Activated T-cell treated with anti-CD3 and anti-CD28 coated beads, Interleukin-2, amount 50 U/mL, for 48 hours (primary cell): ENCODE measurements at places on chromosomes 2 and 18.

DNA sequence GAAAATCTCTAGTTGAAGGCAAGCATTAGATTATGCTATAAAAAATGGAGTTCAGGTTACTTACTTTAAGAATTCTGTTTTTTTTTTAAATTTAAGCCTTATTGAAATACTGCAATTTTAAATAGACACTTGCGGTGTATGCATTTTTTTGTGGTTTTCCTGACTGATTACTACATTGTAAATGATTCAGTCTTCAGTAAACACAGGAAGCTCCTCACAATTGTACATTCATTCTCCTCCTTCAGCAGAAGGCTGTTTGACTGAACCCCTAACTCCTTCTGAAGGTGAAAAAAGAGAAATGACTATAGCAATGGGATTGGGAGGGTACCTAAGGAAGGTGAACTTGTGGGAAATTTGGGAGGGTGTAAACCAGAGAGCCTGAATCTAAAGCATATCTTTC lies 136.1 kb downstream of the GCA start:
- no peak for DNase-seq

- no peak for DNase-seq
Measured at GRCh38 chr2:21267232-21267835, 143.6 kb downstream of the TDRD15 start.

DNA sequence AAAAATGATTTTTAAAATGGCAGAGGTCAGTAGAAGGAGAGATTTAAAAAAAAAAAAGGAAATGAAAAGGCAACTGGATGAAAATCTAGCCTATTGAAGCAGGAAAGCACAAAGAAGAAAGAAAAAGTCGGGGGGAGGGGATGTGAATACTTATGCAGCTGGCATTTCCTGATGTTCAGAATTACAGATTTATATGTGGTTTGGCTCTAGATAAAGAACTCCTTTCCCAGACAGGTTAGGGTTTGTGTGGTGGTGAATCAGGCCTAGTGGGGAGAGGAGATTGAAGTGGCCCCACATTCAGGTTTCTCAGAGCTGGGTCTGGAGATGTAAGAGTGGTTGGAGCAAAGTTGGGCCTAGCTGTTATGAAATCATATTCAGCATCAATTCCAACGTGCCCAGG lies 394.4 kb downstream of the FIGN start:
- no peak for DNase-seq

DNA sequence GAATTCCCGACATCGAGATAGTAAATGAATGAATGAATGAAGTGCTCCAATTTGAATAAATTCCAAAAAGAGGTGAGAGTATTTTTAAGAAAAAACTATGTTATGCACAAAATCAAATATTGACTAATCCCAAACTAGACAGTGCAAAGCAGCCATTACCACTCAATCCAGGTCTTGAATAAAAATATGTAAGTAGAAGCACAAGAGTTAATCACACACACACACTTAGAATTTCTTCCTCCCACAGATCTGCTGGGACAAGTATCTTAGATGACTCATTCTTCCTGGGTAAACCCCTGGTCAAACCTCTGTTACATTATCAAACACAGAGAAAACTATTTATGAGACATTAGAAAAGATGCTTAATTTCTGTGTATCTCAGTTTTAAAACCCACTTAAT lies 102.0 kb downstream of the PLA2R1 start:
- no peak for DNase-seq

GRCh38 chr2:131584380-131584779 lies 56.7 kb downstream of the CCDC74A start:
- no peak for DNase-seq

GRCh38 chr2:78832481-78832880 lies 193.0 kb upstream of the REG3G start:
- DNase-seq = no peak

DNA sequence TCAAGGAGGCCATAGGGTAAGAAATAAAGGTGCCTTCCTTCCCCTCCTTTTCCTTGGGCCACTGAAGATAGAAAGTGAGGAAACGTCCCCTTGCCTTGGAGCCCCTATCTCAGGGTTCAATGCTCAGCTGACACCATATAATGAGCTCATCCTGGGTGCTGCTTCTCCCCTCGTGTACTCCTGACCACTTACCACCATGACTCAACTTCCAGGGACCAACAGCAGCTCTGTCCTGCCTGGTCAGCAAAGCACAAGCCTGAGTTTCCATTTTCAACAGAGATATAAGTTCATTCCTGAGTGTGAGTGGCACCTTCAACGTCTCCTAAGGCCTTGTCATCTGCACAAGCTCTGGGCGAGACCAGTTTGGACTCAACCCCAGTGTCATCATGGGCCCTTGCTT lies 151.2 kb downstream of the CAPN13 start:
- no peak for DNase-seq

GRCh38 chr2:58435246-58435645 lies 194.1 kb upstream of the FANCL start:
- DNase-seq = no peak

DNA sequence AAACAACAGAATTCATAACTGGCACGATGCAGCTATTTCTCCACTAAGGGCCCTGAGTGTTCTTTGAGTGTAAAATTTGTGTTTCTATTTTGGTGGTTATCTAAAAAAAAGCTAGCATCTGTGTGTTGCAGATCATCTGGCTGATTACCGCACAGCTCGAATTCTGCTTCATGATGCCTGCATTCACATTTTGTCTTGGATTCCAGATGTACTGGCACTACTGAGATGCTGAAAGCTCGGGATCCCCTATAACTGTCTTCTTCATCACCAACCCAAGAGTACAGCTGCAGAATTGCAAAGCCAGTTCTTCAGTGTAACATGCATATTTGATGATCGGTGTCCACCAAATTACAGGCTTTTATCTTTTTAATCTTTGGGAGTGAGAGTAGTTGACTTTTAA lies 51.6 kb upstream of the ZNF532 start:
- no peak for DNase-seq

DNA sequence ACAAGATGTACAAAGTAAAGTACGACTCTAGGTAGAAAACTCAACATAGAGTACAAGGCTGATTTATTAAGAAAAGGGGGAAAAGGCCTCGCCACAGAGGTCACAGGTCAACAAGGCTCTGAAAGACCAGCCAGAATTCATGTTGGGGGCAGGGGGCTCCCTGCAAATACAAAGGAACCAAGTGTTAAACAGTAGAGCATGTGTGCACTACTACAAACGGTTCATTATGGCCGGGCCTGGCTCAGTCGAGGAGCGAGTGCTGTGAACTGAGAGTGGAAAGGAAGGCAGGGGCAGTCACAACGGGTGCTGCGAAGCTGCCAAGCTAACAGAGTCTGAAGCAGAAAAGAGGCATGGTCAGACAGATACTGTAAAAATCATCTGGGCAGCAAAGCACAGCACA lies 77.1 kb downstream of the MBOAT2 start:
- no peak for DNase-seq

DNA sequence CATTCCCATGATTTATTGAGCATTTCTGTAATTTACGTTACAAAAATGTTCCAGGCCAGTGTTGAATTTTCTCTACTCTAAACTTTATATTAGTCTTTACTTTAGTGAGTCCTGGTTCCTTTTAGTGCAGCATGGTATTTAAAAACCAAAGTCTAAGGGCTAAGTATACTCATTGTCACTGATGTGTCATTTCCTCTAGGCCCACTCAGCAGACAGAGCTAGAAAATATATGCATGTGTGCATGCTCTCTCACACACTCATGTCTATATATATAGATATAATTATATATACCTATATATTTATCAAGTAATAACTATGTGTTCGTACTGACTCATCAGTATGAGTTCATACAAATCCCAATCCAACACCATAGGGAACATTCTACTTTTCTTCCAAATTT lies 132.5 kb upstream of the SLC8A1 start:
- DNase-seq = no peak

GRCh38 chr2:219701847-219702634 lies 74.6 kb downstream of the SLC4A3 start:
- DNase-seq = no peak

DNA sequence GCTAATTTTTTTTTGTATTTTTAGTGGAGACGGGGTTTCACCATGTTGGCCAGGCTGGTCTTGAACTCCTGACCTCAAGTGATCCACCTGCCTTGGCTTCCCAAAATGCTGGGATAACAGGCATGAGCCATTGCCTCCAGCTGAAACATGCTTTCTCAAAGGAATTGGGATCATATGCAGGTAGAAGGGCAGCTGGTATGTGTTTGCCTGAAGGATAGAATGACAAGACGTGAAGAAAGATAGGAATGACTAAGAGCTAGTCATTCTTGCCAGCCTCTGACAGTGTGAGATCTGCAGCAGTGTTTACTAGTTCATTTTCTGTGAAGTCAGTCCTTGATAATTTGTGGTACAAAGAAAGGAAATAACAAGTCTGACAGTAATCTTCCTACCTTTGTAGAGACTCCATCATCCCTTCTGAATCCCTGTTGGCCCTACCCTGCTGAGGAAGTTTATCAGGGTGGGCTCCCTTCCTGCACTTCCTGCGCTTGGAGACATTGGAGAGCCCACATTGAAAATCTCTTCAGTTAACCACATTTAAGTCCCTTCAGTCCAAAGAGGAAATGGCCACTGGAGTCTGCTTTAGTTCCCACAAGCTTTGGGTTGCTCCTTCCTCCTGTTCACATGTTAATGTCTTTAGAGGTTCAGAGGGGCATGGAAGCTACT lies 14.7 kb downstream of the CFLAR start:
- DNase-seq = peak; percentile 65

GRCh38 chr2:98572676-98573075 lies 35.6 kb downstream of the COA5 start:
- no peak for DNase-seq

DNA sequence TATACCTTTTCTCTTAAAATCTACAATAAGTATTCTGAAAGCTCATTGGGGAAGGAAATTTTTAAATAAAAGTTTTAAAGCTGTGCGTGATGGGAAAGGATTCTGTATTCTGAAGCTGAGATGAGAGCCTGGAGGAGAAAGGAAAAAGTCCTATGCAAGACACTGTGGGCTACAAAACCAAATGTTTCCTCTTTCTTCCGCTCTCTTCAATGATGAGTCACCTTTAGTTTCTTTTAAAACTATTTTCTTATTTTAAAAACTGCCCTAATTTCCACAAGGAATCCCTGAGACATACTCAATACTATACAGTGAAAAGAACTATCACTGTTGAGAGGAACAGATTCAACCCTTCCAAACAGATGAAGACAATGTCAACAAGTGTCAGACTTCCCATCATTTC lies 87.4 kb downstream of the INO80D start:
- DNase-seq = no peak

GRCh38 chr2:212926940-212927339 lies 224.5 kb downstream of the IKZF2 start:
- no peak for DNase-seq

- no peak for DNase-seq
Measured at GRCh38 chr2:133821107-133821760, 253.0 kb upstream of the NCKAP5 start.

GRCh38 chr18:49169037-49169521 lies 218.3 kb upstream of the SMAD7 start:
- DNase-seq = peak; percentile 42

- no peak for DNase-seq
Measured at GRCh38 chr18:75467851-75468250, 40.3 kb upstream of the SMIM21 start.

DNA sequence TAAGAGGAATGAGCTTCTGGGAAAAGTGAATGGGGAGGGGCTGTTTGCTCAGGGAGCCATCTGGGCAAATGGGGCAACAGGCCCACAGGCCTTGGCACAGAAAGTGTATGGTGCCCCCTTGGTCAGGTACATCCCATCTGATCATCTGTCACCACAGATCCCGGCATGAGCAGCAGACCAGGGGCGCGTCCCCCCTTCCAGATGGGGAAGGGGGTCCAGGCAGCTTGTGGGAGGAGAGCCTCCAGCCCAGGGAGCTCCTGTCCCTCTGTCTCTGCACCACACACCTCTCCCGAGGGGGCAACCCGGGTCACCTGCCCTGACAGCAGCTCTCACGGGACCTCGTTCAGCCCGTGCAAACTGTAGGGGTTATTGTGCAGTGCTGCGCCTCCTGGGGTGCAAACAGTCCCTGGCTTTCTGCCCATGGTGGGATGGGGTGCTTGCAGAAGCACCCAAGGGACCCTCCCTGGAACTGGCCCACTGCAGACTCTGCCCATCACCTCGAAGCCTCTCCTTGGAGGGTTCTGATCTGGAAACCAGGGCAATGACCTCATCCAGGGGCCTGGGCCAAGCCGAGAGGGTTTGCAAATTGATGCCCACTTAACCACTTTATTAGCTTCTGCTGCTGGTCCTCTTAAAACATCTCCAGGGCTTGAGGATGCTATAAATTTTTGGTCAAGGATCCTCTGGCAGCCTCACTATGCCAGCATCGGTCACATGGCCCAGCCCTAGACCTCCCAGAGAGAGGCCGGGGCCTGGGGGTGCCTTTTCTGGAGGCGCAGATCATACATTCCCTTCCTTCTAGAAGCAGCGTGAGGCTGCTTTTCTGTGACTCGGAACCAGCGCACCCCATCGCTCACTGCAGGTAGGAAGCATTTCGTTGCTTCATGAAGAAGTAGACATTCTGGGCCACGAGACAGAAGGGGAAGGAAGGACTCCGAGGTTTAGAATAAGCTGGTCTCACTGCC lies 7.6 kb upstream of the BOK start:
- DNase-seq = no peak

GRCh38 chr2:41736105-41736567 lies 311.7 kb upstream of the PKDCC start:
- no peak for DNase-seq

DNA sequence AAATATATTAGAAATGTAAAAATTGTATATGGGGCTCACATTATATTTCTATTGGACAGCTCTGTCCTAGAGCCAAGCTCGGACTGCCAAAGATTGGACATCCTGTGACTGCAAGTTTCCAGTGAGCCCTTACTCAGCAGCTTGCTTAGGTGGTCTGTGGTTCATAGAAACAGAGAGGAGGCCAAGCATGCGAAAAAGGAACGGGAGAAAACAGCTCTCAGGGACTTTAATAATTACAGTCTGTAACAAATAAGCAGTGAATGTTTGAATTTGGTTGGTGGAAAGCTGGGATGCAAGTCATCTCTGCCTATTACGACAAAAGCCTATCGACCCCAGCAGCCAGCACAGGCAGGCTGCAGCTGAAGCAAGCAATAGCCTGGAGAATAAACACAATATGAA lies 35.6 kb downstream of the WIPF1 start:
- DNase-seq = no peak

DNA sequence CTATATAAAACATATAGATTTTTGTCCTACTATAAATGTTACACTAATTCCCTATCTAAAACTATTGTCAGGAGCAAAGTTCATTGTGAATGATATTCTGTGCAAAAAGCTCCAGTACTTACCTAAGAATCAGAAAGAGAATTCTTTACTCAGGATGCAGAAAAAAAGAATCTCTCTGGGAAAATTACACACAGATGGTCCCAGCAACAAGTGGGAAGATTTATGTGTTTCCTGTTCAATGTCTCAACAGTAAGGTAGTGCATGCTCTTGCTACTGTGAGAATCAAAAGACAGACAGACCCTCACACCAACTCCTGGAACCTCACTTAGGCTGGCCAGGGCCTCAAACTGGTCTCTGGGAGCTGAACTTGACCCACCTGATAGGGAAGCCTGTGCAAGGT lies 11.2 kb upstream of the NAPG start:
- no peak for DNase-seq

- DNase-seq = no peak
Measured at GRCh38 chr2:176490061-176490861, 221.0 kb downstream of the MTX2 start.

GRCh38 chr2:233994151-233994550 lies 56.4 kb upstream of the SPP2 start:
- no peak for DNase-seq
